Left renal cortex interstitium (tissue), 4 donors: ENCODE measurements at places on chromosomes 6 and 20. TPM values are rescaled to one million over a fixed set of nuclear protein-coding genes. Genes with fewer than 3 reads are reported as not detected.

- no peak for DNase-seq
These were observed 48.3 kb upstream of the TBC1D32 start for GRCh38 chr6:121382467-121383121.

- peak; percentile 41 for DNase-seq
These were observed 70.2 kb downstream of the CEP57L1 start for GRCh38 chr6:109165392-109165974.

The WASF1 gene
- polyA plus RNA-seq: 53.3 TPM

The HTR1E gene
- polyA plus RNA-seq: 0.64 TPM

- DNase-seq: peak; percentile 27
These were observed 1.4 kb downstream of the STAU1 start for GRCh38 chr20:49186535-49187329.

GRCh38 chr6:110939429-110940200 lies 18.9 kb upstream of the GTF3C6 start:
- no peak for DNase-seq

DNA sequence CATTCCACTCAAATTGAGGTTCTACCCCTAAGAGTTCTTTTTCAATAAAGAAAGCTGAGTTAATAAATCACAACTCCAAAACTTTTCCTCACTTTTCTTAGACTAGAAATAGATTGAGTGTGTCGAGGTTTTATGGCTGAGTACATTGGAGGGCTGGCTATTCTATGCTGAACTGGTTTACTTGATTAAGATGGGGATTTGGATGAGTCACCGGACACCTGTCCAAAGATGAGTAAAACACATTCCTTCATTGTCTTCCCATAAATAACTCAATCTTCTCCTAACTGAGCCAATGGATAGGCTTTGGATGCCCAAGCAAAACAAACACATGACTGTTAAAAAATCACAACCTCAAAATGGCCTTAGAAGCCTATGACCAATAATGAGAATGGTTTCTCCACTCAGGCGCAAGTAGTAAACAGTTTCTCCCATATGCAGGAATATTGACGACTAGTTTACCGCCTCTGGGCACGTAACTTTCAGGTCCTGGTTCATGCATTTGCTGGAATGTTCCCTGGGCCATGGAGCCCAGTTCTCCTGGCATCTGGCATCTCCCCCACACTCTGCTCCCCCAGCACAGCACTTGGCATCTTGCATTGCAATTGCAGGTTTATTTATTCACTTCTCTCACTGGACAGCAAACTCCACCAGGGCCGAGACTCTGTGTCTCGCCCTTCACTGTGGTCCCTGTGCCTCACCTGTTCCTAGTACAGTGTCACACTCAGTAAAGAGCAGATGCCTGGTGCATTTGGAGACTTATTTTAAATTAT lies 43.9 kb downstream of the BCAS1 start:
- DNase-seq: no peak

- DNase-seq: no peak
These were observed 91.2 kb upstream of the SIRPA start for GRCh38 chr20:1803932-1804501.

GRCh38 chr20:48609491-48609978 lies 218.3 kb downstream of the PREX1 start:
- no peak for DNase-seq

The KCNK16 gene
- polyA plus RNA-seq: not detected

The ASIP gene
- polyA plus RNA-seq: 0.34 TPM

The ENPP1 gene
- 18.3 TPM for polyA plus RNA-seq

GRCh38 chr6:154767003-154767723 lies 33.9 kb downstream of the SCAF8 start:
- DNase-seq: no peak

The TNF gene
- polyA plus RNA-seq: not detected

The COL10A1 gene
- polyA plus RNA-seq: 0.38 TPM

The HLA-DRB5 gene
- polyA plus RNA-seq: 12.2 TPM

DNA sequence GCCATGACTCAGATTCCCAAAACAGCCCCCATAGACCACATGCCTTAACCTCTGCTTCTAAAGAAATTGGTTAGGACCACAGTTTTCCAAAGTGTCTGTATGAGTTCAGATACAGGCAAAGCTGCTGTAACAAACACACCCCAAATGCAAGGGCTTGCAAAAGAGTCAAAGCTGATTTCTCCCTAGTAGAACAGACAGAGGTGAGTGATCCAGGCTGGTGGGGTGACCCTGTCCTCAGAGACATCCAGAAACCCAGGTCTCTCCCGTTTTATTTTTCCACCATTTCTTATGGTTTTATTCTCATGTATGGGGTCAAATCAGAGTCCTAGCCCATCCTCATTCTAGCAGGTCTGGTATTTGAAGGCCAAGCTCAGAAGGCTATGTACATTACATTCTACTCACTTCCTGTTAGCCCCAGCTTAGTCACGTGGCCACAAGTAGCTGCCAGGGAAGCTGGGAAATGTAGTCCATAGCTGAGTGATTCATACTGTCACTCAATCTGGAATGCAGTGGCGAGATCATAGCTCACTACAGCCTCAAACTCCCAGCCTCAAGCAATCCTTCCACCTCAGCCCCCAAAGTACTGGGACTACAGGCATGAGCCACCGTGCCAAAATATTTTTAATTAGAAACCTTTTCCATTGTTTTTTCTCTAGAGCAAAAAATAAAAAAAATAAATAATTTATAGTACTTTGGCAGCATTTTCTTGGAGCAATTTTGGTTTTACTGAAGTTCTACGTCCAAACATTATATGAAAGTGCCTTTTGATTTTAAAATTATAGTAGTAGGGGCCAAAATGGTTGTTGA lies 175.2 kb downstream of the ZMYND8 start:
- no peak for DNase-seq

GRCh38 chr20:34748709-34749108 lies 44.6 kb downstream of the TP53INP2 start:
- no peak for DNase-seq

DNA sequence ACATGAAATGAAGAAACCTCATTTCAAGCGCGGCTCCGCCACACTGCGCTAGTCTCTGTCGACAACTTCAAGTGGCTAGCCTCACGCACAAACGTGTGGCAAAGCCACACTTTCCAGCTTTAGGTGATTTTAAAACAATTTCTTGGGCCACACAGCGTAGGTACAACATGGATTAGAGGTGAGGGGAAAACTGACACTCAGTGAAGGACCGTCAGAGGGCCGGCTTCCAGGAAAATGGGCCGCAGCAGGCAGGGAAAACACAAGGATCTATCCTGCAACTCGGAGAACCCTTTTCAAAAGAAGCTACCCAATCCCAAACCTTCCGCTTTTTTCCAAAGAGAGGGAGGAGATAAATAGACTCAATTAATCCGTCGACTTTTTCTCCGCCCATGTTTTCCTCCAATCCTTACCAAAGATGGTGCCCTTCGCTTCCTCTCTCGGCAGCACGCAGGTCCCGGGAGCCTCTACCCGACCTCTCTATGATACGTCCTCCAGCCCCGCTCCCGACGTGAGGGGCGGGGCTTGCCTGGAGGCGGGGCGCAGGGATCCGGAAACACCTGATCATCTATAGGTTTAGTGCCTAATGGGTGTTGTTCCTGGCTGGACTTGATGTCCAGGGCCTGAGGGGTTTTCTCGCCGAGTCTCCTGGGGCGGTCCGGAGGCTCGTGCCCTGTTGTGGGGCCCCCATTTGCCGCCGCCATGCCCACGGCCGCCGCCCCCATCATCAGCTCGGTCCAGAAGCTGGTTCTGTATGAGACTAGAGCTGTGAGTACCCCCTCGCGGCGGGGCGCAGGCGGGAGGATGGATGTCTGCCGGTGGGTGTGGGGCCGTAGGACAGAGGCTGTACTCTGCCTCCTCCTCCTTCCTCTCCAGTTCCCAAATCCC lies at the start of the genes AK9 and FIG4:
TSS of gene AK9 (minus strand) at position 466 of the 885 bp plus-strand sequence. CDS start 15,457 bp downstream, outside the sequence.
TSS of gene FIG4 (plus strand) at position 560 of the 885 bp plus-strand sequence. CDS start at position 700, 140 bp downstream.
- peak; percentile 74 for DNase-seq

DNA sequence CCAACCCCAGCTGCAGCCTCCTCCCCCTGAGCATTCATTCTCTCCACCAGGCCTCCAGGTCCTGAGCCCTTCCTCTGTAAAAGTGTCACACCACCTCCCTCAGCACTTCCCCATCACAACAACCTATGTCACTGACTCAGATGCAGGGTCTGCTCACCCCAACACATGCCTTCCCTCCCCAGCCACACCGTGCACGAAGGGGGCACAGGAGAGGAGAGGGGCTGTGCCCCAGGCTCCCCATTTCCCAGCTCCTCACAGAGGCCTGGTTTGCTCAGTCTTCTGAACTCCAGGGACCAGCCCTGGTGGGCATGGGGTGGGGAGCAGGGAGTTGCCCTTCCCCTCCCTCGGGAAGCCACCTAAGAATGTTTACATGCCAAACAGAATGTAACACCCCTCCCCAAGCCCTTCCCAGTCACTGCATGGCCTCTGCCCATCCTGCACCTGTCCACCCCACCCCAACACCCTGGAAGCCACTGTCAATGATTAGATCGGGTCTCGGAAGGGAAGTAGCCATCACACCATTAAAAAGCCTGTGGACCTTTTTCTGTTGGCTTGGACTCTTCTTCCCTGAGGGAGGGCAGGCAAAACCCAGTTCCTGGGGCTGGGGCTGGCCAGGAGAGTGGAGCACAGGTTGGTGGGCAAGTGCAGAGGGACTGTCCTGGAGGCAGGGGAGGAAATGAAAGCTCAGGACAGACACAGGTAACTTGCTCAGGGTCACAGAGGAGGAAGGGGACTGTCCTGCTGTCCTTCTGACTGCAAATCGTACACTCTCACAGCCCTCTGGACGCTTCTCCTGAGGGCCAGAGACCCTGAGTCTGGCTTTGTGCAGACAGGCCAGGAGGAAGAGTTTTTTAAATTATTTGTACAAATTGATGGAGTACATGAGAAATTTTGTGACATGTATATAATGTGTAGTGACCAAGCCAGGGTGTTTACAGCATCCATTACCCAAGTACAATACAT lies 10.1 kb upstream of the SLC22A7 start:
- no peak for DNase-seq

GRCh38 chr6:116073765-116074440 lies 13.2 kb upstream of the FRK start:
- DNase-seq: no peak

GRCh38 chr20:52899041-52899608 lies 73.0 kb upstream of the TSHZ2 start:
- DNase-seq: no peak

The KIAA1755 gene
- polyA plus RNA-seq: 3.9 TPM

DNA sequence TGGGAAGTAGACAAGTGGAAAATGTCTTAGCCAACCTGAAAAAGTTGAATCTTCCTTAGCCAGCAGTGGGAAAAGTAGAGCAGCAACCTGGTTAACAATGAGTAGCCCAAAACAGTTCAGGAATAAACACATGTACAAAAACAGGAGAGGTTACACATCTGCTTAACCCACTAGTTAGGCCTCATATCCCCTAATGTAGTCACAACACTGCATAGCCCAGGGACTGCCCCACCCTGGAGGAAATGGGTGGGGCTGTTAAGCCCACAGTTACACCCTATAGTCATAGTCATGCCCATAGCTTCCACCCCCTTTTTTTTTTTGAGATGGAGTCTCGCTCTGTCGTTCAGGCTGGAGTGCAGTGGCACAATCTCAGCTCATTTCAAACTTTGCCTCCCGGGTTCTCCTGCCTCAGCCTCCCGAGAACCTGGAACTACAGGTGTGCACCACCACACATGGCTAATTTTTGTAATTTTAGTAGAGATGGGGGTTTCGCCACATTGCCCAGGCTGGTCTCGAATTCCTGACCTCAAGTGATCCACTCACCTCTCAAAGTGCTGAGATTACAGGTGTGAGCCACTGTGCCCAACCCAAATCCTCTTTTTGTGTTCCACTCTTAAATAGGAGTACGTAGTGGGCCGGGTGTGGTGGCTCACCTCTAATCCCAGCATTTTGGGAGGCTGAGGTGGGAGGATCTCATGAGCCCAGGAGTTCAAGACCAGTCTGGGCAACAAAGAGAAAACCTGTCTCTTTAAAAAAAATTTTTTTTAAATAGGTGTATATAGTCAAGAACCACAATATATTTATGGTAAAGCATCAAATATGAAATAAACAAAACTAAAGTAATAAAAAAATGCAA lies 24.5 kb downstream of the ILRUN start:
- DNase-seq: no peak

DNA sequence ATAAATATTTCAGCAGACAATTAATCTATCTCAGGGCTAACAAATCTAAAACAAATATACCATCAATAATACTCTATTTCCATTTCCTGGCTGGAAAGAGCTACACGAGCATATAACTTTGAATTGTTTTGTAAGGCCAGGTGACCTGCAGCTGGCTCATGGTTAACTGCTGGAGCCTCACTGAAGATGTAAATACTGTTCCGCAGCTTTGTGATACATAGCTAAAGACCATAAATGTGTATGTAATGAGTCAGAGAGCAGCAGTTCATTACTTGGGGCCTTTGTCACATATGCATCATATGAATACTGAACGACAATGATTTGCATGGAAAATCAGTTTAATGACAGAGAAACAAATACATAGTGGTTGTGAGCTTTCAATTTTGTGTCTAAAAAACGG lies 109.4 kb upstream of the CCN2 start:
- no peak for DNase-seq

The CCNC gene
- 107 TPM for polyA plus RNA-seq

DNA sequence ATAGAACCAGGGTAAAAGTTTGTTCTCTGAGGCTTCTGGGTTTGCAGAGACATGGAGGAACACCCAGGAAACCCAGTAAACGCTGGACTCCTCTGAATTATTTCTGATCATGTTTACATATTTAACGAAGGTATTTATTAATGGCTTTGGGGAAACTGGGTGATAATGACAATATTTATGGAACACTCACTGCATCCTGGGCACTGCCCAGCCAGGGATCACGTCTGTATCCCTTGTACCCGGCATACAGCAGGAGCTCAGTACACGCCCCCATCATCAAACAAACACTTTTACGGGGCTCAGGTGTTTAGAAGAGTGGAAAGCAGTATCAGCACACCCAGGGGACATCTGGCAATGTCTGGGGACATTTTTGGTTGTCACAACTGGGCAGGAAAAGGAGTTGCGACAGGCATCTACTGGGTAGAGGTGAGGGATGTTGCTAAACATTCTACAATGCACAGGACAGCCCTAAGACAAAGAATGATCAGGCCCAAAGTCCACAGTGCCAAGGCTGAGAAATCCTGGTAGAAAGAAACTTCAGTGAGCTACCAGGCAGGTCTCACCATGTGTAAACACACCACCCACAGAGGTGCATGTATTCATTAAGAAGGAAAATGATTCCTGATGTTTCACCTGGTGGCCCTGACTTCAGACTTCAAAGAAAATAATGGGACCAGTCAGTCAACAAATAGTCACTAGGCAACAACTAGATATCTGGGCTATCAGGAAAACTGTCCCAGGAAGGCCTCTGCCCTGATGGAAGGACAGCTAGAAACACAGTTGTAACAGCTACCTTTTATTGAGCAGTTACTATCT lies 35.3 kb downstream of the ZMYND8 start:
- DNase-seq: no peak
